ENCODE measurements at places on chromosomes 5 and 9.

- DNase-seq: no peak
These were observed 7.9 kb downstream of the TJP2 start for GRCh38 chr9:69181908-69182353.

DNA sequence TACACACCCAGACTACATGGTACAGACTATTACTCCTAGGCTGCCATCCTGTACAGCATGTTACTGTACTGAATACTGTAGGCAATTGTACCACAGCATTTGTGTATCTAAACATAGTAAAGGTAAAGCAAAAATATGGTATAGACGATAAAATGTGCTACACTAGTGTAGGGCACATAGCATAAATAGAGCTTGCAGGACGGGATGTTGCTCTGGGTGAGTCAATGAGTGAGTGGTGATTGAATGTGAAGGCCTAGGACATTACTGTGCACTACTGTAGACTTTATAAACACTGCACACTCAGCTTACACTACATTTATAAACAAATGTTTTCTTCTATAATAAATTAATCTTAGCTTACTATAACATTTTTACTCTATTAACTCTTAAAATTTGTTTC is 25.6 kb downstream of the ANKRD55 start:
- no peak for DNase-seq

DNA sequence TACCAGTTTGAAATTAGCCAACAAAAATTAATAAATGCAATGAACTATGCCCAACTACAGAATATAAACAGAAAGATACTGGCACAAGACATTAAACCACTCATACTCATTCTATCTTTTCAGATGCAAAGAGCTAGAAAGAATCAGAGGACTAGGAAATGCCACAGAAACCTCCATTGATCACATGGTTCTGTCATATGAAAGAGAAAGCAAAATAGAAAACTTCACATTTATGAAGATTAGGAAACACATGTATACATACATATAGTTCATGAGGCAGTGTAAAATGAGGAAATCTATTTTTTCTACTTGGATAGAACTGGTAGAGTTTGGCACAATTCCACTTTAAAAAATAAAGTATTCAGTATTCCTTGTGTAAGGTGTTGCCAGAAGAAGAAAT is 275.1 kb upstream of the PTGER4 start:
- DNase-seq: no peak

DNA sequence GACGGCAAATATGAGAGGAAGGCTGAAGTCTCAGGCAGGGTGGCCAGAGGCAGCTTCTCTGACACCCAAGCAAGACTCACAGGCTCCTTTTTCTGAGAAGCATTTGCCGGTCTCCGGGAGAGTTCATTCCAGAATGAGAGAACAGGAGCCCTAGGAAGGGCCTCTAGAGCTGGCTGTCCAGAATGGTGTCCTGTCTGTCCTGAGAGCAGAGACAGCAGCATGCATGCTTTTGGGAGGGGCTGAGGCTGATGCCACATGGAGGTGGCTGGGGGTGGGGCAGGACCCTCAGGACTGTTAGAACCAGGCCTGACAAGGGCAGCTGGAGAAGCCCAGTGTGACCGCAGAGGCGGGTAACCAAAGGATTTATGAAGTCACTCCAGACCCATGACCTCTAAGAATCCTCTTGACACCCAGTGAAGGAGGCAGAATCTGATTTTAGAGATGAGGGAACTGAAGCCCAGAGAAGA is 60.0 kb downstream of the SHB start:
- DNase-seq: no peak

- no peak for DNase-seq
These were observed 1.3 kb downstream of the MACIR start for GRCh38 chr5:103259705-103260355.

All from RWPE2 (cell line).